ENCODE measurements at places on chromosomes 7 and 10.

DNA sequence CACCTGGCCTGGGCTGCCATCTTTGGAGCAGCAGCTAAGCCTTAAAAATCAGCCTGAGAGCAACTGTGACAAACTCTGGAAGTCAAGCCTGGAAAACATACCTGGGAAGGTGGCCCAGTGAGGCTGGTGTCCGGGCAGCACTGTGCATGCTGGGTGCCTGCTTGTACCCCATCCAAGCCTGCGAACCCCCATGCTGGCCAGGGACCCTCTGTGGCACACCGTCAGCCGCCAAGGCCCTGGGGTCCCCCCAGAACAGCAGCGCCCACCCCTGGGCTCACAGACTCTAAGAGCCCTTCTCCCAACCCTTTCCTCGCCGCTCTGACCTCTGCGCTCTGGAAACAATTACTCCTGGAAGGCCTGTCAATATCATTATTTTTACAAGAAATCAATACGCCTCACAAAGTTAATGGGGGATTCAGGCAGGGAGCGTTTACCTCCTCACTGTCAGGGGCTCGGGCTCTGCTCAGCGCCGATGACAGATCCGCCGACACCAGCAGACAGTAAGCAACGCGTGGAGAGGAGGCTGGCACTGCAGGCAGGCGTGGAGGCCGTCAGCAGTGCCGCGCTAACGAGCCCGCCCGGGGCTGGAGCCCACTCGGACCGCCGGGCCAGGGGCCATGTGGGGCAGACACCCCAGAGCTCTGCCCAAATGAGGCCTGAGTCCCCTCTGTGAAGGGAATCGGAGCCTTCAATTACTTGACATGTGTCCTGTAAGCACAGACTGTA is 54.4 kb downstream of the EBF3 start:
- no peak for DNase-seq

DNA sequence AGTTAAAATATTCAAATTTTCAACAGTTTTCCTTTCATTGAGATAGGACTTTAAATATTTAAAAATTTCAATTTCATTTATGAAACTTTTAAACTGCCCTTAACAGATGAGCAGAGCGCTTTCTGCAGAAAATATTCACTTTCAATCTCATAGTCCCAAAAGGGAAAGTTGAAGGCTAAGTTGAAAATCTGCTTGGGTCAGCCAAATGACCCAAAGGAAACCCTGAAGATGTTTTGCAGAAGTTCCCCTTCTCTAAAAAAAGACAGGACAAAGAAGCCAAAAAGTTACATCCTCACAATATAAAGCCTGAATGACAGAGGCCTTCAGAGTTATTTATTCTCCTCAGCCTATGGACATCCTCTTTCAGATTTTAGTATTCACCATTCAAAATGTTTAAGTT is 17.6 kb upstream of the SCIN start:
- DNase-seq = no peak

DNA sequence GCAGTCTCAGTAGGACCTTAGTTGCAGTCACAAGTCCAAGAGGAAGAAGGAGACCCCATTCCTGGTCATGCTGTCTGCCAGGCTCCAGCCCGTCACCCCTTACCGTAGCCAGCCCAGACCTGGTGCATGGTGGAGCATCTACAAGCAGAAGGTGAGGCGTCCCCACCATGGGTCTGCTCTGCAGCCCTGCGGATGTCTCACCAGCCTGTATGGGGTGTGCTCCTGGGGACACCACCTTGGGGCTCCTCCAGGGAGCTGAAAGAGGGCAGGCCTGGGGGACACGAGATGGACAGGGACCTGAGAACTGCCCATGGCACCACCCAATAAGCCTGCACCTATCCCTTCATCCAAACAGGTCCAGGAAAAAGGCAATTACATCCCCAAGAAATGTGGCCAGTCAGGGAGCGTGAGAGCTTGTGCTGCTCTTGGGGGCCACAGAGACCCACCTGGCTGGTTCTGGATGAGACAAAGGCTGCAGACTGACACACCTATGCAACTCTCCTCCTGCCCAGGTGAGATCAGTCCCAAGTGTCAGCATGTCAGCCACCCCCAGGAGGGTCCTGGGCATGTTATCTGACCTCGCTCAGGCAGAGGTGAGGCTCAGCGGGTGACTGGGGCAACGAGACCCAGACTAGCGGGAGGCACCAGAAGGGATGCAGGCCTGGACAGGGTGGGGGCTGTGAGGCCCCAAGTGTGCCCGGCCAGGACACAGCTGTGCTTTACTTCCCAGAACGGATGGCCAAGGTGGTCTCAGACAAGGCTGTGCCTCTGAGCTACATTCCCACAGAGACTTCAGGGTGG is 84.5 kb upstream of the RET start:
- no peak for DNase-seq

GRCh38 chr10:52442576-52442975 is 128.5 kb downstream of the DKK1 start:
- no peak for DNase-seq

DNA sequence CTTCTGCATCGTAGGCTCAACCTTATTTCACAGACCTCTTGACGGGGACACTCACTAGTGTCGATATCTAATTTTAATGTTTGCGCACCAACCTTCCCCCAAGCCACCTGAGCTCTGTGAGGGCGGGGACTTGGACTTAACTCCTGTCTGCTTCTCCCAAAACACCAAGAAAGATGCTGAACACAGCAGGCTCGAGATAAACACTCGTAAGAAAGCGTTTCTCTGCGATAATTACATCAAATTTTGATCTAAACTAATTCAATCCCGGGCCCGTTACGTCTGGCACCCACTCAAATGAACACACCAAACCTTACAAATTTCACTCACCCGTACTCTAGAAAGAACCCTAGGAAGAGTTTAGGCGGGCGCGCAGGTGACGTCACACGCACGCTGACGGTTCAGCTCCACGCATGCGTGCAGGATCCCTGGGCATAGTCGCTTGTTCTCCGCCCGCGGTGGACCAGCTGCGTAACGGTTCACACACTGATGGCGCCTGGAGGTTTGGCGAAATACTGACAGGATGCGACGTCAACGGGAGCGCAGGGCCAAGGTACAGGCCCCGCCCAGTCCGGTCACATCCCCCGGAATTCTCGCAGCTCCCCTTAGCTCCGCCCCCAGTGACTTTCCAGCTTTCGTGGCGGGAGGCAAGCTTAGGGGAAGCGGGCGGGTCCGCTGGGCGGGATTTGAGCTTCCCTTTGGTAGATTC is at the start of gene POT1:
Gene POT1, minus strand, starts transcription at position 359 of the 706 bp plus-strand sequence. CDS start 32,652 bp downstream, outside the sequence.
- DNase-seq = peak; percentile 88

GRCh38 chr7:30922596-30922995 is 10.9 kb downstream of the AQP1 start:
- no peak for DNase-seq

DNA sequence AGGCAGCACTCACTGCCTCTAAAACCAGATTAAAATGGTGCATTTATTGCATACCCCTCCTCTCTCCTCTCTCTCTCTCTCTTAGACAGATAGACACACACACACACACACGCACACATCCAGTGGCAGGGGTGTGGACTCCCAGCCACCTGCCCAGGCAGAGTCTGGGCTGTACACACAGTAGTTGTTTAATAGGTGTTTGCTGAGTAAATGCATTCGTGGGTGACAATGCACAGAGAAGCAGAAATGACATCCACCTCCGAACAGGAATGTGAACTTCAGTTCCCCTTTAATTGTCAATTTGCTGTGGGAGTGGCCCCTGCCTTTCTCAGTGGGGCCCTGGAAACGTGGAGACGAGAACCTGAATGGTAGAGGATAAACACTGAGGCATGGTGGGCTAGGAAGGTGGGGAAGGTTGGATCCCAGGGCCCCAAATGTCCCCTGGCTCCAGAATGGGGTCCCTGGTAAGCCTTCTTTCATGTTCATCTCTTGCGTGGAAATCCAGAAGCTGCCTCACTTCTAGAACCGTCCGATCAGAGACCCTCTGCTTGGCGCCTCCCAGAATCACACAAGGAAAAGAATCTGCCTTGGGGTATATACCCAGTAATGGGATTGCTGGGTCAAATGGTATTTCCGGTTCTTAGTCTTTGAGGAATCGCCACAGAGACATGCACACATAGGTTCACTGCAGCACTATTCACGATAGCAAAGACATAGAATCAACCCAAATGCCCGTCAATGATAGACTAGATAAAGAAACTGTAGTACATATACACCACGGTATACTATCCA is 58.5 kb upstream of the ECHDC3 start:
- DNase-seq = no peak
